Activated CD4-positive, alpha-beta T cell treated with anti-CD3 and anti-CD28 coated beads, Interleukin-2, amount 10 ng/mL, durations not matched to agents 7 days and 5 days (primary cell): ENCODE measurements at places on chromosomes 1 and 21.

- DNase-seq: no peak
Measured at GRCh38 chr1:199472018-199472417, 555.5 kb upstream of the NR5A2 start.

GRCh38 chr1:160646711-160647328, at the start of gene SLAMF1:
Gene SLAMF1 (minus strand): TSS chr1:160647044. CDS start chr1:160646945, 99 bp downstream.
- peak; percentile 48 for DNase-seq

DNA sequence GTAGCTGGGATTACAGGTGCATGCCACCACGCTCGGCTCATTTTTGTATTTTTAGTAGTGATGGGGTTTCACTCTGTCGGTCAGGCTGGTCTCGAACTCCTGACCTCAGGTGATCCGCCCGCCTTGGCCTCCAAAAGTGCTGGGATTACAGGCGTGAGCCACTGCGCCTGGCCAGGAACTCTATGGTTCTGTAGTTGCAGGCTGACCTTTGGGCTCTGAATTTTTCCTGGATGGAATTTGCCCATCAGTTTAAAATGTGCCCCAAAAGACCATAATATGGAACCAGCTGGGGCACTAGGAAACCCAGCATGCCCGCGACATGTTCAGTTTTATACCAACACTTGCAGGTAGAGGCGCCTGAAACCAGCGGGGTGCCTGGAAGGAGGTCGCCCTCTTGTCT, 1.6 kb upstream of the SCNN1D start:
- DNase-seq: no peak

GRCh38 chr1:70277875-70278274, 56.7 kb downstream of the SRSF11 start:
- no peak for DNase-seq

GRCh38 chr1:150561254-150561973, 12.2 kb downstream of the ADAMTSL4 start:
- DNase-seq: peak; percentile 69

GRCh38 chr1:46244656-46245371, 2.7 kb upstream of the RAD54L start:
- DNase-seq: peak; percentile 46
